ENCODE measurements at places on chromosomes 13 and 19.

DNA sequence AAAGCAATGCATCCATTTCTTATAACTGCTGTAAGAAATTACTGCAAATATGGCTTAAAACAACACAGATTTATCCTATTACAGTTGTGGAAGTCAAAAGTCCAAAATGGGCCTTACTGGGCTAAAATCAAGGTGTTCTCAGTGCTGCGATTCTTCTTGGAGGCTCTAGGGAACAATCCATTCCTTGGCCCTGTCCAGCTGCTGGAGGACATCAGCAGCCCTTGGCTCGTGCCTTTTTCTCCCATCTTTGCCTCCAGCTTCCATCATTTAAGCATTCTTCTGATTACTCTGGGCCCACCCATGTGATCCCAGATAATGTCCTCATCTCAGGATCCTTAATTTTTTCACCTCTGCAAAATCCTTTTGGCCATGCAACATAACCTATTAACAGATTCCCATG is 607.1 kb downstream of the DCT start:
- DNase-seq, result no peak

DNA sequence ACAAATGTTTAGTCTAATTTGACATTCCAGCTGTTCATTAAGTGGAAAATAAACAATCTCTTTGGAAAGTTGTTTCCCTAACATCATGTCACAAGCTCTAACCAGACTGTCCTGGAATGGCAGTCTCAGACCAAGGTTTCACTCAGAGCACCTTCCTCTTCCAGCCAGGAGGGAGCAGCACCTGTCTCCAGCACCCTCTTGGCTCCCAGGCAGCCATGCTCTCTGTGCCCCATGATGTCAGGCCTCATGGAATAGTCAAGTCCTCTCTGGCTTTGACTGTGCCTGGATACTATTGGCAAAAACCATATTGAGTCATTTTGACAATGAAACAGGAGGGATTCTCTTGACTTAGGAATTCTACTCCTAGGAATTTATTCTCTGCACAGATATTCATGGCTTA is 171.4 kb downstream of the OXGR1 start:
- no peak for DNase-seq

GRCh38 chr13:25095851-25096453 is at the start of gene PABPC3:
Gene PABPC3, plus strand, starts transcription at chr13:25096136. Its CDS starts 63 bp downstream, at chr13:25096199.
- no peak for DNase-seq

DNA sequence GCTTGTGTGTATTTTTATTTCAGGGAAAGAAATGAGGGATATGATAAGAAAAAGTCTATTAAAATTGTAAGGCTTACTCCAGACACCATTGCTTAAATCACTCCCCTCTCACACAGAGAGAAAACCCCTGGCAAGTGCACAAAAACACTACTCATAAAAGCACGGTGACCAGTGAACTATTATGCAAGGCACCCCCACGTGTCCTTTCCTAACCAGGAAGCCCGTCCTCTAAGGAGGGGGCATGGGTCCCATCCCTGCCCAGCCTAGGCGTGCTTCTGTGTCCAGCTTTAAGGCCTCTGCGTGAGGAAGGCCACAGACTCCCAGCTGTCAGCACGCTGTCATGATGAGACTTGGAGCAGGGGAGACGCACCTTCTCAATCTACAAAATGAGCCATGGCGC is 83.5 kb downstream of the SLC7A1 start:
- no peak for DNase-seq

DNA sequence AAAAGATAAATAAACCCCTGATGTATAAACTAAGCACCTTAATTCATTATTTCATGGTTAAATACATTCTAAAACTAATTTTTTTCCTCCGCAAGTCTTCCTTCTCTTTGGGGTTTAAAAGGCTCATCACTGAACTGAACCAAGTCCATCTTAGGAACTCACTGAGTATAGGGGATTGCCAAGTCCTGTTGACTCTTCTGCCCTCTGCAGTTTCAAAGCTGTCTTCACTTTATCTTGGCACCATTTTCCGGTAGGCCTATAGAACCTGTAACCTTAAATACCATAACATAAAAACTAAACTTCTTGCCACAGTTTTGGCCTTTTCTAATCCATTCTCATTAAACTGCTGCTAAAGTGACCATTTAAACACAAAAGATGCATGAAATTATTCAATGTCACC is 66.5 kb upstream of the USPL1 start:
- peak; percentile 58 for DNase-seq

DNA sequence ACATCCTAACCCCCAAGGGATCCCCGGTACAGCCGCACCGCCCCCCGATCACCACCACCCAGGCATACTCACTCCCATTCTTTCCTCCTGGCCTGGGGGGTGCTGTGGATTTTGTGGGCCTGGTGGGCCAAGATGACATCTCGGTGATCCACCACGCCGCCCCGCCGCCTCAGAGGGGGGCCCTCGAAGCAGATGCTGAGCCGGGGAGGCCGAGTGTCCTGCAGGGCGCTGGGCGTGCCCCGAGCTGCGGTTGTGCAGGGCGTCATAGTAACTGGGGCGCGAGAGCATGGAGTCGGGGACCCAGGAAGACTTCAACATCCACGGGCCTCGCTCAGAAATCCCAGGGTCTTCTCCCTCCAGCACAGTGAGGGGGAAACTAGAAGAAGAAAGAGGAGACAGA is 93.4 kb upstream of the CACNA1A start:
- no peak for DNase-seq

GRCh38 chr19:536881-537404 is 5.4 kb downstream of the CDC34 start:
- no peak for DNase-seq

- DNase-seq, result no peak
Observed at GRCh38 chr13:49310251-49310650, 62.5 kb downstream of the CDADC1 start.

DNA sequence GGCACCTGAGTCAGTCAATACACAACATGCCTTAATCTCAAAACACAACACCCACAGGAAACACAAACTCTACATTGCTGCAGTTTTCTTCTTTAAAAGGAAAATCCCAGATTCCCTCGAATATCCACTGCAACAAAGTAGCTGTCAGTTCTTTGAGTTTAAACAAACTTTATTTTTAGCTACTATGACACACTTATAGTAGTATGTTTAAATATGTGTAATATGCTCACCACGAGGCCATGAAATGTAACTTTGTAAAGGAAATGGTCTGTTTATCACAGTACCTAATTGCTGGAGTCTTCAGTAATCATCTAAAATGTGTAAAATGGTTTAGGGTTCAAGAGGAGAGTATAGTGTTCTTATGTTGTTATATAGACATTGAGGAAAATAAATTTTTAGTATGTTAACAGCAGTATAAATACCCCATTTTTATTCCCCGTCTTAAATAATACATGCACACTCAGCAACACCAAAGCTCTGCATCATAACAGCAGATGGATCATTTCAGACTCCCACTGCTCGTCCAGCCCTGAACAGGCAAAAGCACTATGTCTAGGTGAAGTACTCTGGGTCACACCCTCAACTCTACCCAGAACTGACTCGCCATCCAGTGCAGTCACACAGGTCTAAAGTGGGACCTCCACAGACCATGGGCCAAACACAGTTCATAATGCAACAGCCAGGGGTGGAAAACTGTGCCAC is 20.6 kb downstream of the TUBGCP3 start:
- DNase-seq, result no peak

DNA sequence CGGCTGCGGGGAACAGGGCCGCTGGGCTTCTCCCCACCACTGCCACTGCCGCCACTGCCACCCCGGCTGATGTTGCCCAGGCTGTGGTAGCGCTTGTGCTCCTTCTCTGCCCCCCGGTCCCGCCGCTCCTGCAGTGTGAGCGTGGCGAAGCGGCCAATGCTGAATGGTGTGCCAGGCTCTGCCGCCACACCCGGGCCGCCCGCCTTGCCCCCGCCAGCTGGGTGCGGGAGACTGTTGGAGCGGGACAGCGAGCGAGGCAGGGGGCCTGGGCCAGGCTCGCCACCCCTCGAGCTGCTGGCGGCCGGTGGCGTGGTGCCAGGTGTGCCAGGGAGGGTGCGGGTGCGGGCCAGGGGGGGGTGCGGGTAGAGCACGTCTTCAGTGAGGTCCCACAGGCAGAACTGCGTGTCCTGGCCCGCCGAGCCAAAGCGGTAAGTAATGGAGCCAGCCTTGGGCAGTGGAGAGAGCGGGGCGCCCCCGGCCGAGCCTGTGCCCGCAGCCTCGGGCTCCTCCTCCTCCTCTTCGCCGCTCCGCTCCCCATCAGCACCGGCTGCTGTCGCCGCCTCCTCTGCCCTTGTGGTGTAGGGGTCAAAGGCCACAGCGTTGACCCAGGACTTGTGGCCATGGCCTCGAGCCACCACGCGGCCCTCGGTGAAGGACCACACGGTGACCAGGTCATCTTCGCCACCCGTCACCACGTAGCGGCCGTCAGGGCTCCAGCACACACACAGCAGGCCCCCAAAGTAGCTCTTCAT is 3.7 kb upstream of the DMPK start:
- DNase-seq, result no peak

DNA sequence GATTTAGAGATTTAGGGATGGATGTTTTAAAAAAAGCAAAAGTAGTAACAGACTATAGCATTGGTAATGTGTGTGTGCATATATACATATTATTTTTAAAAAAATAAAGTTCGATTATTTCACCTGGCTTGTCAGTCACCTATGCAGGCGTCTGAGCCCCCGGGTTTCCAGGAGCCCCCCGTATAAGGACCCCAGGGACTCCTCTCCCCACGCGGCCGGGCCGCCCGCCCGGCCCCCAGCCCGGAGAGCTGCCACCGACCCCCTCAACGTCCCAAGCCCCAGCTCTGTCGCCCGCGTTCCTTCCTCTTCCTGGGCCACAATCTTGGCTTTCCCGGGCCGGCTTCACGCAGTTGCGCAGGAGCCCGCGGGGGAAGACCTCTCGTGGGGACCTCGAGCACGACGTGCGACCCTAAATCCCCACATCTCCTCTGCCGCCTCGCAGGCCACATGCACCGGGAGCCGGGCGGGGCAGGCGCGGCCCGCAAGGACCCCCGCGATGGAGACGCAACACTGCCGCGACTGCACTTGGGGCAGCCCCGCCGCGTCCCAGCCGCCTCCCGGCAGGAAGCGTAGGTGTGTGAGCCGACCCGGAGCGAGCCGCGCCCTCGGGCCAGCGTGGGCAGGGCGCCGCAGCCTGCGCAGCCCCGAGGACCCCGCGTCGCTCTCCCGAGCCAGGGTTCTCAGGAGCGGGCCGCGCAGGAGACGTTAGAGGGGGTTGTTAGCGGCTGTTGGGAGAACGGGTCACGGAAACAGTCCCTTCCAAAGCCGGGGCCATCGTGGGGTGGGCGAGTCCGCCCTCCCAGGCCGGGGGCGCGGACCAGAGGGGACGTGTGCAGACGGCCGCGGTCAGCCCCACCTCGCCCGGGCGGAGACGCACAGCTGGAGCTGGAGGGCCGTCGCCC is 840 bp upstream of the CCNA1 start:
- DNase-seq, result peak; percentile 56

DNA sequence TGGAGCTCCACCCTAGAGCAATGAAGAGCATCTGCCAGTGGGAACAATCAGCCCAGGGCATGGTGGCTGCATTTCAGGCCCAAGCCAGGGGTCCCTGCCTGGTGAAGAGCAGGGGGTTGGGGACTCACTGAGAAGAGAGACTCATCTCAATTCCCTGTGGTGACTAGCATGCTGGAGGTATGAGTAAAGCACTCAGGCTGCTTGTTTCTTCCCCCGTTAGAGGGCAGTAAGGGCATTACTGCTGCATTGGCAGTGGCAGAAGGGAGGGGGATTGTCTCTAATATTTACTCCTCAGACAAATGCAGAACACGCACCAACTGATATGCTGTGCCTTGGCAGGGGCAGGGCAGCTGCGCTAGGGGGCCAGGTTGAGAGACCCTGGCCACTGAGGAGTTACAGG is 329.1 kb downstream of the SLITRK5 start:
- DNase-seq, result no peak

GRCh38 chr19:45137179-45137761 is 23.5 kb downstream of the NKPD1 start:
- DNase-seq, result no peak

DNA sequence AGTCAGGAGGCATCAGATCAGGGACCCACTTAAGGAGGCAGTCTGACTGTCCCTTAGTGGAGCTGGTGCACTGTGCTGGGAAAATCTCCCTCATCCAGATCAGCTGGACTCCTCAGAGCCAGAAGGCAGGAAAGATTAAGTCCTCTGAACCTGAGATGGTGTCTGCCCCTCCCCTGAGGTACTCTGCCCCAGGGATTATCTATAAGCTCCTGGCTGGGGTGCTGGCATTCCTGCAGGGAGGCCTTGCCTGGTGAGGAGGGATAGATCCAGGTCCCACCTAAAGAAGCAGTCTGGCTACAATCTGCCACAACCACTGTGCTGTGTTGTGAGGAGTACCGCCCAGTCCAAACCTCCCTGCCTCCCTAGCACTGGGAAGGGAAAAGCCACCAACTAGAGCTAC is 81.2 kb downstream of the NHLRC3 start:
- no peak for DNase-seq

DNA sequence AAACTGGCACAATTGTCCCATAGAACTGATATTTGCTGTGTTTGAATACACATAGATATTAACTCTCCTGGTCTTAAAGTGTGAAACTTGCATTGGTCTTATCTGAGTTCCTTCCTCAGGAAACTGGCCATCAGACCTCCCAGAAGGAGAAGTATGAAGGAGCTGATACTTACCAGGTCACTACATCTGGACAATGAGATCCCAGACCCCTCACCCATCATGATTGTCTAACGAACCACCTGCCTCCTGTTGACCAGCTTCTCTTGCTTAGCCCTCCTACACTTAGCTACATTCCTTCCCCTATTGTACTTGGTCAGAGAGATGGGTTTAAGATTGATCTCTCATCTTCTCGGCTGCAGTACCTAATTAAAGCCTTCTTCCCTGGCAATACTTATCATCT is 413.3 kb downstream of the KCTD12 start:
- no peak for DNase-seq

GRCh38 chr13:38570706-38571105 is 116.2 kb upstream of the FREM2 start:
- no peak for DNase-seq

- DNase-seq, result peak; percentile 8
Observed at GRCh38 chr13:38530492-38530891, 156.4 kb upstream of the FREM2 start.

- DNase-seq, result no peak
Observed at GRCh38 chr19:39032063-39032918, at the start of gene FBXO27. Gene FBXO27, minus strand, starts transcription at chr19:39032549. Its CDS starts 322 bp downstream, at chr19:39032227.

- DNase-seq, result peak; percentile 91
Observed at GRCh38 chr19:43784981-43785808, 4.4 kb upstream of the KCNN4 start.

DNA sequence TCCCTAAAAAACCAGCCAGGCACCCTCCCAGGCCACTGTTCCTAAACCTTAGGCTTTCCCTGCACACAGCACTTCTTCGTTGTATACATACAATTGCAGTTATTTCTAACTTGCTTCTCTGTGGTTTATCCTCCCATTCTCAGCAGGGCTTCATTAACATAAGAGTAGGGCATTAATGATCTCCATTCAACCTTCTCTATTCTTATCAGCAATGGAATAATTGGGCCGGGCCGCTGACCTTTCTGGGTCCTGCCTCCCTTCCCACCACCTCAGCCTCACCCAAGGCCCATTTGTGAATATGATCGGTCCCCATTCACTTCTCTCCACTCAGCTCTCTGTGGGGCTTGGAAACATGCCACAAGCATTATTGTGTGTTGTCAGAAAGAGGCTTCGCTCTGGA is 184.2 kb downstream of the SUCLA2 start:
- no peak for DNase-seq
